ENCODE measurements at places on chromosomes 16 and 17.

- no peak for DNase-seq
Measured at GRCh38 chr16:20051611-20052010, 22.1 kb downstream of the GPR139 start.

DNA sequence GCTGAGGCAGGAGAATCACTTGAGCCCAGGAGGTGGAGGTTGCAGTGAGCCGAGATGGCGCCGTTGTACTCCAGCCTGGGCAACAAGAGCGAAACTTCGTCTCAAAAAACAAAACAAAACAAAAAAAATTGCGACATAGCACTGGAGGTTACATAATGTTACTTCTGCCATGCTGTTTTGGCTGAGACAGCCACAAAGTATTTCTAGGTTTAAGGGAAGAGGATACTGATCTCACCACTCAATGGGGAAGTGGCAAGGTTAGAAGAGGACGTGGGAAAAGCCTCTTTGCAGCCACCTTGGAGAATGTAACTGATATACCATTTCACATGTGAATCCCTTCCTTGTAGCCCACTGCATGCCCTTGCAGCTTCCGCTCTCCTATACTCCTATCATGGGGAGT lies 131.2 kb upstream of the NLRP1 start:
- DNase-seq: no peak

DNA sequence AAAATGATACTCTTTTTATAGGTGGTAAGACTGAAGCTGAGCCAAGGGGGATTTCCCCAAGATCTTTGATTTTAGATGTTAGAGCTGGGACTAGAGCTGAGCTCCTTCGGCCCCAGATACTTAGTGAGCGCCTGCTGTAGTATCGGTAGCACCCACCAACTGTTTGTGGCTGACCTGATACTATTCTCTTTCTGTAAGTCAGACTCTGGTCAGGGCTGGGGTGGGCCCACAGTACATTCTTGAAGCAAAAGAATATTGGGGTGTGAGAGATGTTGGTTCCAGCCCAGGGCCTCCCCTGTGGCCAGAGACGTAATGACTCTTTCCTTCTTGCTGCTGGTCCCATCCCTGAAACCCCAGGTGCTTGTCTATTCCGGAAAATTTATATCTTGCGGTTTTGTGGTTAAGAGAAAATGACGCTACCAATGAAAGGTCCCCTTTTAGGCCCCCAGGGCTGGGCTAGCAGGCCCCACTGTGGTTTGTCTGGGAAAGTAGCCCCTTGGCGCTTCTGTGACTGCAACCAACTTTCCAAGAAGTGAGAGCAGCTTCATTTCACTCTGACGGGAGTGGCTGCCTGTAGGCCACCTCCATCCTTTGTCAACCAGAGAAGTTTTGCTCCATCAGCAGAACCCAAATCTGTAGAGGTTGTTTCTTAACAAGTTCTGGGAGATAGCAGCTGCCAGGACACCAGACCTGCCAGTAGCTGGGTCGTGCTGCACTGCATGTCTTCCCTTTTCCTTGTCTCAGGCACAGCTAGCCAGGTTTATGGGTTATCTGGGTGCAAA lies 86.4 kb upstream of the LGALS9 start:
- DNase-seq: no peak

- DNase-seq: no peak
Measured at GRCh38 chr16:4612977-4613635, 1.6 kb downstream of the UBALD1 start.

- DNase-seq: no peak
Measured at GRCh38 chr17:72171703-72172667, 51.2 kb downstream of the SOX9 start.

- peak; percentile 97 for DNase-seq
Measured at GRCh38 chr16:2023092-2024031, 3.3 kb upstream of the NHERF2 start.

DNA sequence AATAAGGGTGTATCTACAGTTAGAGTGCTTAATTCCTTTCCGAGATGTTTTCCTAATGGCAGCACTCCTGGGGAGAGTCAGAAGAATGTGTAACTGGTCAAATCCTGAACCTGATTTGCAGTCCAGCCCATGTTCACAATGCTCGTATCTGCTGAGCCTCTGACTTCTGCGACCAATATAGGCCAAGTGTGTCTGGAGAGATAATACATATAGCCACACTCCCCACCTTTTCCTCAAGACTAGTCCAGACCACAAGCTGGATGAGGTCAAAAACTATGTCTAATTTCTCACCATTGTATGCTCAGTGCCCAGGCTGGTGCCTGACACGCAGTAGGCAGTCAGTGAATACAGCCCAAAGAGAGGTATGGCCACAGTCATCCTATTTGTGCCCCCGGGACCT lies 58.0 kb downstream of the XYLT1 start:
- DNase-seq: no peak

- DNase-seq: no peak
Measured at GRCh38 chr17:48843187-48843900, 12.5 kb downstream of the CALCOCO2 start.

- DNase-seq: no peak
Measured at GRCh38 chr16:69620573-69620972, 54.8 kb downstream of the NFAT5 start.

DNA sequence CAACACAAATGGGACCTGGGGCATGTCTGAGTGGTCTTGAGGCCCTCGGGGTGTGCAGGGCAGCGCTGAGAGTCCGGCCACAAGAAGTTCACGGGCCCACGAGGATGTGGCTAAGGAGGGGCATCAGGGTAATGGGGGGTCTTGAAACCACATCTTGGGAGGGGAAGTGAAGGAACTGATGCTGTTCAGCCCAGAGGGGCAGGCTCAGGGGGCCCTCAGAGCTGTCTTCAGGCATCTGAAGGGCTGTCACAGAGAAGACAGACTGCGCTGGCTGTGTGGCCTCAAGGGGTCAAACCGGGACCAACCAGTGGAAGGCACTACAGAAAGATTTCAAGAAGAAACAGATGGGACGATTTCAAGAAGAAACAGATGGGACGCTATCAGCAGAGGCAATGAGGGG lies 45.1 kb downstream of the ZNF423 start:
- no peak for DNase-seq

GRCh38 chr17:10114931-10115535 lies 83.4 kb downstream of the GAS7 start:
- DNase-seq: peak; percentile 96

DNA sequence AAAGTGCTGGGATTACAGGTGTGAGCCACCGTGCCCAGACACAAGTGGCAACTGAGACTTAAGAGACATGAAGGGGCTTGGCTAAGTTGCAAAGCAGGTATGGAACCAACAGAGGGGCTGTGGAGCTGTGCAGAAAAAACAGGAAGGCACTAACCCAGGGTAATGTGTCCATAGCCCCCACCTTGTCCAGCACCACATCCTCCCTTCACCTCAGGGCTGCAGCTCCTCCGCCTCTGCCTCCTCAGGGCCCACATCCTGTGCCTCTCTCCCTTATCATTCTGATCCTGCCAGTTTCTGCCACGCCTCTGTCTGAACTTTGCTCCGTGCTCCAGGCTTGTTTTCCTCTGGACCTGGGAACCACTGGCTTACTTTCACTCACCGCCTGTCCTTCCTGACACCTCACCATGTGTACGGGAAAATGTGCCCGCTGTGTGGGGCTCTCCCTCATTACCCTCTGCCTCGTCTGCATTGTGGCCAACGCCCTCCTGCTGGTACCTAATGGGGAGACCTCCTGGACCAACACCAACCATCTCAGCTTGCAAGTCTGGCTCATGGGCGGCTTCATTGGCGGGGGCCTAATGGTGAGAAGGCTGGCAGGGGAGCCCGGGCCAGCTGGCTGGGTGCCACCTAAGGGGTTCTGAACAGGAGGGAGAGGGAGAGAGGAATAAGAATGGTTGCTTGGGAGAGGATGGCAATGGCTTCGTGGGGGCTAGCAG lies at the start of gene TM4SF5:
TM4SF5 (plus strand) TSS at position 368 of the 716 bp plus-strand sequence; CDS start at position 405, 37 bp downstream.
- DNase-seq: no peak

GRCh38 chr16:65212240-65212639 lies 90.4 kb upstream of the CDH11 start:
- no peak for DNase-seq

DNA sequence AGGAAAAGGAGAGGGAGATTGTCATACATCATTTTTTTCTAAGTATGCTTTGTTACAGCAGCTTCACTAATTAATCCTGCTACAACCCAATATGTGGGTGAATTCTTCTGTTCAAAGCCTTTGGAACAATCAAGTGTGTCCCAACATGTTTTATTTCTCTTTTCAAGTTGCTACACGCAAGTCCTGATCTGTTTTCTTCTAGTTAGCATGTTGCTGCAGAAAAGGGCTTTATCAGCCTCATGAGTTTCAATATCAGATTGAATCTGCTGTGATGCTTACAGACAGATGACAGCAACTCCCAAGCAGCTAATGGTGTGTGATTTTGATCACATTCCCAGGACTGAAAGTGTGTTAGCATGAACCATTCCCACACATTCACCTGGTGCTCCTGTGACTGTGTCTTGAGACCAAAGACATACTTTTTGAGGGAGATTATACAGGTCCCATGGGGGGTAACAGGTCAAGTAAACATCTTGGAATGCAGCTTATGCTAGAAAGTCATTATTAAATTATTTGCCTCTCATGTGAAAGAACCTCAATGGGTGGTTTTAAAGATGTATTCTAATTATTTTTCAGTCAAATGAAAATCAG lies 96.9 kb upstream of the KCNJ16 start:
- DNase-seq: no peak

GRCh38 chr16:21197112-21197511 lies 14.3 kb downstream of the ZP2 start:
- no peak for DNase-seq

DNA sequence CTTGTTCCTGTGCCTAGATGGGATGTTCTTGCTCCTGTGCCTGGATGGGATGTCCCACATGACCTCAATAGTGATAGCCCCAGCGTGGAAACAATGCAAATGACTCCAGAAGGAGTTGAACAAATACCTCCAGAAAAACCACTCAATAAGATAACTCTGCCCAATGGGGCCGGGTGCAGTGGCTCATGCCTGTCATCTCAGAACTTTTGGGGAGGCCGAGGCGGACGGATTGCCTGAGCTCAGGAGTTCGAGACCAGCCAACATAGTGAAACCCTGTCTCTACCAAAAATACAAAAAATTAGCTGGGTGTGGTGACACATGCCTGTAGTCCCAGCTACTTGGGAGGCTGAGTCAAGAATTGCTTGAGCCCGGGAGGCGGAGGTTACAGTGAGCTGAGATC lies 15.2 kb upstream of the LITAF start:
- no peak for DNase-seq

DNA sequence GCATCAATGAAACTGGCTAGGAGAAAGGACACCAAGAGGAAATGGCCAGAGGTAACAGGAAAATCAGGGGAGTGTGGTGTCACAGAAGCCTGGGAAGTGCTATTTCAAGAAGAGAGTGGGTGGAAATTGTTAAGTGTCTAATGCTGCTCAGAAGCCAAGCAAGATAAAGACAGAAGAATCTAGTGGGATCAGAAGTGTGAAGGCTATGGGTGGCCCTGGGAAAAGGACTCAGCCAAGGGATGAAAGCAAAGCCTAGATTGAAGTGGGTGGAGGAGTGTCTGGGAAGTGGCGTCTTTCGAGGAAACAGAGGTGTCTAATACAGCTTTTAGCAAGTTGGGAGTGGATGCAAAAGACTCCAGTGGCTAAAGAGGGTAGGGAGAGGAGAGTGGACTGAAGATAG lies 13.4 kb downstream of the PDZD9 start:
- no peak for DNase-seq

GRCh38 chr16:35735403-35736251 lies 2276.2 kb downstream of the TP53TG3F start:
- DNase-seq: no peak

DNA sequence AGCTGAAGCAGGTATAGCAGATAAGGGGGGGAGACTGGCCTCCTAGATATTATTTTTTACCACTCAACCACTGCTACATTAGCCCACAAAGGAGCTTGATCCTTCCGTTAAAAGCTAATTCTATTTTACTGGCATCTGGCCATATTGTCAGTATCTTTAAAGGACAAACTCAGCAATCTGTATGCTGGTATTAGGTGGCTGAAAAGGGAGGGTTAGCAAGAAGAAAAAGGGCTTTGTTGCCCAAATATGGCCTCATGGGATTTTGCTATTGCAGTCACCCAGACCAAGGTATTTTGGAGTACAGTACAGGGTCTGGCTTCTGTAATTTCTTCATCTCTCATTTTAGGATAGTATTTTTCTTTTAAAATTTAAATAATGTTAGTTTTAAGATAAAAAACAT lies 14.4 kb downstream of the RFWD3 start:
- DNase-seq: no peak

DNA sequence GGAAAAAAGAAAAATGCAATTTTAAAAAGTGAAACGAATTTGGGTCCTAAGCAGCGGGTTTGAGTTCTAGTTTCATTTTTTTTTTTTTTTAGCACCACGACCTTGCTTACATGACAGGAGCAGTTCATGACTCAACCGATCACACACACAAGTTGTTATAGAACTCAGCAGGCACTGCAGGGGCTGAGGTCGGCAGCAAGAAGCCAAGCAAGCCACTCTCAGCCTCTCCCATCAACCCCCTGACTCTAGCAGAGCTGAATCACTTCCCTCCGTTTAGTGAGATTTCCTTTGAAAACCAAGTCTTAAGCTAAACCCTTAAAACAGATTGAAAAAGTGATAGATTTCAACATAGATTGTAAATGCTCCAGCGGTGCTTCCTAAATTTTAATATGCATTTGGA lies 520.8 kb downstream of the HAPSTR1 start:
- DNase-seq: no peak

DNA sequence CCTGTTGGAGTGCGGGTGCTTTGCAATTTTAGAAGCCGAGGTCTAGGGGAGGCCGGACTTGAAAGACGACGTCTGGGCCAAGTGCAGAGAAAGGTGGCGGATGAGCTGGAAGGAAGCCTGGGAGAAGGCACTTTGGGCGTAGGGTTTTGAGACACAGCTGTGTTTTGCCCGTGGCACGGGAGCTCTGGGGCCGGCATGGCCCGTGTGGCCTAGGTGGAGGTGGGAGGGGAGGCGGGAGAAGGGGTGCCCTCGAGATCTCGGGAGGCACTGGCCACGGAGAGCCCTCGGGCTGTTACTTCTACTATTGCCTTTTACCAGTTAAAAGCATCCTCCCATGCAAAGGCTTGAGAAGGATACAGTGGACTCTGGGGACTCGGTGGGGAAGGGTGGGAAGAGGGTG lies 161.9 kb downstream of the FOXL1 start:
- no peak for DNase-seq

GRCh38 chr17:82366749-82367148 lies 4.8 kb upstream of the UTS2R start:
- no peak for DNase-seq

DNA sequence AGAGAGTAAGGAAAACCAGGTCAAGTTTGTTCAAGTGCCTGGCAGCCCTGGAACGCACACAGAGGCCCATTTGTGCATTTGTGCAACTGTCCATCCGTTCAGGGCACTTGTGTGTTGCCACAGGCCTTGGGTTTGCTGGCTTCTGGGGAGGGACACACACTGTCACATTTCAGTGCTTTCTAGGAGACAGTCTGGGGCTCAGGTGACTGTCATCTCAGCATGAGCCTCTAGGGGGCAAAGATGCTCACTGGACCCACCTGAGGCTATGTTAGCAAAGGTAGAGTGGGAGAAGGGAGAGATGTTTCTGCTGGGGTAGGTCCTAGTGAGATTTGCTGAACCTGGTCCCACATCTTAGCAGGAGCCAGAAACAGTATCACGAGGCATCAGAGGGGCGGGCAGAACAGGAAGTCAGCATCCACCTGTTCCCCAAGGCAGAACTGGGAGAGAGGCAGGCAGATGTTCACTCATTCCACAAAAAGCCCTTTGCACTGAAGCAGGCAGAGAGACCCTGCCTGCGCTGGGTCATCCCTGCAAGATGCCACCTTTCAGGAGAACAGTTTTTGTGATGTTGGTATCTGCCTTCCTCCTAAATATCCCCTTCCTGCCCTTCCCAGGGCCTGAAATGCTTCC lies 48.5 kb downstream of the RAI1 start:
- DNase-seq: no peak

GRCh38 chr17:29156781-29157180 lies 23.4 kb downstream of the MYO18A start:
- no peak for DNase-seq

Data from right cardiac atrium (tissue), 5 donors.